ENCODE measurements at places on chromosomes 6 and 20.
A peak's percentile ranks its signal among the peaks of the same experiment; 100 is the strongest.

GRCh38 chr20:24629668-24630067 lies 160.2 kb downstream of the SYNDIG1 start:
- DNase-seq = no peak

GRCh38 chr6:106560996-106561685 lies 68.2 kb downstream of the RTN4IP1 start:
- DNase-seq = no peak

DNA sequence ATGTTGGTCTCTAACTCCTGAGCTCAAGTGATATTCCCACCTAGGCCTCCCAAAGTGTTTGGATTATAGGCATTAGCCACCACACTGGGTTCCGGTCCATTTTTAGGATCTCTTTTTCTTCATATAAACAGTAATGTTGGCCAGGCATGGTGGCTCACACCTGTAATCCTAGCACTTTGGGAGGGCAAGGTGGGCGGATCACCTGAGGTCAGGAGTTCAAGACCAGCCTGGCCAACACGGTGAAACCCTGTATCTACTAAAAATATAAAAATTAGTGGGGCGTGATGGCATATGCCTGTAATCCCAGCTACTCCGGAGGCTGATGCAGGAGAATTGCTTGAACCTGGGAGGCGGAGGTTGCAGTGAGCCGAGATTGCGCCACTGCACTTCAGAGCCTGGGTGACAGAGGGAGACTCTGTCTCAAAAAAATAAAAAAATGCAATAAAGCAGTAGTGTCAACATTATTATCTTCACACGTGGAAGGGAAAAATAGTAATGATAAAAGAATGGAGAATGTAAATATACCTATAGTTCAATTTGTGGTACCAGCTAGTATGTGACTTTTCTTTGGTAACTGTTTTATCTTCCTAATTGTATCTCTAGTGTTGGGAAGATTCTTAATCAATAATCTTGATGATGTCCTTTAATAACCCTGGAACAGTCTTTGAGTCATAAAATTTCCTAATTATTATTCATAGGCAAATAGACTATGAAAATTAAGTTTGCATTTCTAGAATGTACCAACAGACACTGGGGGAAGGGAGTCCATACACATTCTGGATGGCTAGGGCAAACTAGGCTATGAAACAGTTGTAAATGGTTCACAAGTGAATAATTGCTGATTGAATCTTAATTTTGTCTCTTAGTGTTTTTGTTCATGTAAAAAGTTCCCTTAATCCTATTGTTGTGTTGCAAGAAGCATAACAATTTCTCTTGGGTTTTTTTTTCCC lies 3.6 kb downstream of the PARD6B start:
- no peak for DNase-seq

- DNase-seq = no peak
These were observed 789 bp downstream of the PHACTR1 start for GRCh38 chr6:12717356-12717755.

DNA sequence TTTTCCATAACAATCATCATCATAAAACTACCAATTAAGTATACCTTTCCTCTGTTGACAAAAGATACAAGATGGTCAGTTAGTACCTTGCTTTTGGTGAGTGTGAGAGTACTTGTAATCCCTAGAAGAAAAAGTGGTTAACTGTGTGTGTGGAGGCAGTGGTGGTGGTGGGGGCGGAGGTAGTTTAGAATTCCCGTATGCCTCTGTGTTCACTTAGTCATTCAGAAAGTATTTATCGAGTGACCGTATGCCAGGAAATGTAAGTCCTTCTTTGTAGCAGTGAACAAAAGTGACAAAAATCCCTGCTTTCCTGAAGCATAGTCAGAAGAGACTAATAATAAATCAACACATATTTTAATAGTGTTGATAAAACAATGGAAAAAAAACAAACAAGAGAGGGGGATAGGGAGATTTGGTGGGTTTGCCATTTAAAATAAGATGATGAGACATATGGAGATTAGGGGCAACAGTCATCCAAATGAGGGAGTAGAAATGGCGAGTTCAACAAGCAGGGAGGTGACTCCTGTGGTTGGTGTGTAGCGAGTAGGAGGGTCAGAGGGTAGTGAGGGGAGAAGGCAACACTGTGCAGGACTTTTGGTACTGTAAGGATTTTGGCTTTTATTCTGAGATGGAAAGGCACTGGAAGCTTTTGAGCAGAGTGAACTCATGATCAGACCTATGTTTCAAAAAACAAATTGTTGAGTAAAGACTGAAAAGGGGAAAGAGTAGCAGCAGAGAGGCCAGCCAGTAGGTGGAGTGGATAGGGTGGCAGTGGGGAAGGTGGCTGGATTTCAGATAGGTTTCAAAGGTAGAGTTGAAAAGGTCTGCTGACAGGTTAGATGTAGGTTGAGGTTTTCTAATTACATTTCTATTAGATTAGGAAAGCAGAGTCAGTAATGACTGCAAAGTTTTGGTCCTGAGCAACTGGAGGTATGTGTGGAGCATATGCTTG lies 40.3 kb upstream of the SIM1 start:
- no peak for DNase-seq

DNA sequence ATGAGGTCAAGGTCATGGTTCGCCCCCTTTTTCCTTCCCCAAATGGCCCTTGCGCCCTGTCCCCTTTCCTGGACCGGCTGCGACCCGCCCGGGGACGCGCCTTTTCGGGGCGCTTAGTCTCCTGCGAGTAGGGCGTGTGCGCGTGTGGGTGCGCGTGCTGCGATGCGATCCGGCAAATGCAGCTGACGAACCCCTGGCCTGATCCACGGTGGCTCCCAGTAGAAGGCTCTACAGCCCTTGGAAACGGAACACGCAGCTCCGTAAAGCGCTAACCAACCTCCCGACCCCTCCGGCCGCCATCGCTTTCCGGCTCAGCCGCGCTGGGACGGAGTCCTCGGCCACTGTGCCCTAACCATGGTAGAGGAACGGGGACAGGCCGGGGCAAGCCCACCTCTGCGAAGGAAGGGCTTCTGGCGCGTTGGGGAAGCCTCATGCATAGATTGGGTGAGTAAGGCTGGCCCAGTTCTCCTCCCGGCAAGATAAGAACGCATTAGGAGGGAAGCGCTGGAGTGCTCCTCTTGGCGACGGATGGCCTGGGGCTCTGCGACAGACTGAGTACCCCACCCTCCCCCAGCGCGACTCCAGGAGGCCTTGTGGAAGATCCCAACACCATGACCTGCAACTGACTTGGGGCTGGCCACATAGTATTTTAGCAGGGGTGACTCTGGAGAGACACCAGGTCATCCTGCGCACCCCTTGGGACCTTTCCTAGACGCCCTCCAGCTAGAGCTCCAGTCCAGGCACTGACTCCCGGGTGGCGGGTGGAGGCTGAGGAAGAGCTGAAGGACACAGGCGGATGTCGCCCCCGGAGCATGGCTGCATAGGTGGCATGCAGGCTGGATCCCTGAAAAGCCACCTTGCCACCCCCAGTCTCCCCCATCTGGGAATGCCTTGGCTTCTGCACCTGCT lies 1.1 kb upstream of the SLC4A11 start:
- DNase-seq = peak; percentile 49

DNA sequence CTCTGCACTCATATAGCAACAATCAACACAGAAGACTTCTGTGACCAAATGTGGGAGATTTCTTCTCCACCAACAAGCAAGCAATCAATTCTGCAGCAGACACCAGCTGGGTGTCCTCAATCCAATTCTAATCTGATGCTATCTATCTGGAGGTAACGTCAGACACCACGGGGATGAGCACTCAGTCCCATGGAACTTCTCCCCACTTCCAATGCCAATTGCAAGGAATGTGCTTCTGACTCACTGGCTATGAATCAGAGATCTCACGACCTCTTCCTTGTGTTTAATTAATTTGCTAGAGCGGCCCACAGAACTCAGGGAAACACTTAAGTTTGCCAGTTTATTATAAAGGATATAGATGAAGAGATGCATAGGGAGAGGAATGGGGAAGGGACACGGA lies 103.5 kb upstream of the SIRPG start:
- no peak for DNase-seq

DNA sequence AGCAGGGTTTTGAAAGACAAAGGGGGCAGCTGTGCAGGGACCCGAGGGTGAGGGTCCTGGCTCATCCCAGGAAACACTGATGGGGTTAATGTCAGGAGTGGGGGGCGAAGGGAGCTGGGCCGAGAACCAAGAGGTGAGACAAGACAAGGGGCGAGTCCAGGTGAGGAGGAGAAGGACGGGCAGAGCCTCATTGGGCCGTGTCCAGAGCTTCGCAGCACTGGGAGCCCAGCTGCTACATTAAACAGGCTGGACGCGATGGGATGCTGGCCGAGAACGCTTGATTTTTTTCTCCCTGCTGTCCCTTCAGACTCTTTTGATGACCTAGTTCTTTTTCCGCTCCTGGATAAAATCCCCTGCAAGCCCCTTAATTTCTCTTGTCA lies 172.8 kb upstream of the SNX9 start:
- no peak for DNase-seq

DNA sequence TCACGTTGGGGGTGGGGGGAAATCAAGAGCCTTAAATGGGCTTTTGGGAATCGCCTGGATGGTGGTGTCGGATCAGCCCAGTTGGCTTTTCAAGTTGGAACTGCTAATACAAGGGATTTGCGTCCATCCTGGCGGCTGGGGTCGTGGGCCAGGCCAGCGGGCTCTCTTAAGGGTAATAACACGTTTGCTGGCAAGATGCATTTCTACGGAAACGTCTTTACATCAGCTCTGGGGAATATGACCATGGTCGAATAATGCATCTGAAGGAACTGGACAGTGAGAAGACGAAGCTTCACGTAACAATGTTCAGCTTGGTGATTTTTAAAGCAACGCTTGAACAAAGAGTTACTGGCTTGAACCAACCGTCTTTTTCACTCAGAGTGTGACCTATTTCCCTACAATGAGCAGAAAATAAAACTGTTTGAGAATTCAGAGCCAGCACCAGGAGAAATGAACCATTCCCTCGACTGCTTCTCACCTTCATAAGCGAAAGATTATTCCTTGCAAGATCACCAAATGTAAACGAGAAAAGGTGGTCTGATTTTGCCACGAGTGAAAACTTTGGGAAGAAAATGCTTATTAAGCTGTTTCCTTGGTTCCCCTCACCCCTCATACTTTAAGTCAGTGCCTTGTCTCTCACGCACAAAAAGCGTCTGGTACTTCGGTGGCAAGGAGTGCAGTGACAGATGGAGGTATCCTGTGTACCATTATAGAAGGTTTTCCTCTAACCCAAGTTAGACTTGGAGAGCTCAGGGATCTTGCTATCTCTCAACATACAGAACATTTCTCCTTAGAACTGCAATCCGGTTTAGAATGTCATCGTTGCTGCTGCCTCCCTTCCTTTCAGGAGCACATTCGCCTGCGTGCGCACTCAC lies 1.4 kb upstream of the MARCKS start:
- peak; percentile 32 for DNase-seq

DNA sequence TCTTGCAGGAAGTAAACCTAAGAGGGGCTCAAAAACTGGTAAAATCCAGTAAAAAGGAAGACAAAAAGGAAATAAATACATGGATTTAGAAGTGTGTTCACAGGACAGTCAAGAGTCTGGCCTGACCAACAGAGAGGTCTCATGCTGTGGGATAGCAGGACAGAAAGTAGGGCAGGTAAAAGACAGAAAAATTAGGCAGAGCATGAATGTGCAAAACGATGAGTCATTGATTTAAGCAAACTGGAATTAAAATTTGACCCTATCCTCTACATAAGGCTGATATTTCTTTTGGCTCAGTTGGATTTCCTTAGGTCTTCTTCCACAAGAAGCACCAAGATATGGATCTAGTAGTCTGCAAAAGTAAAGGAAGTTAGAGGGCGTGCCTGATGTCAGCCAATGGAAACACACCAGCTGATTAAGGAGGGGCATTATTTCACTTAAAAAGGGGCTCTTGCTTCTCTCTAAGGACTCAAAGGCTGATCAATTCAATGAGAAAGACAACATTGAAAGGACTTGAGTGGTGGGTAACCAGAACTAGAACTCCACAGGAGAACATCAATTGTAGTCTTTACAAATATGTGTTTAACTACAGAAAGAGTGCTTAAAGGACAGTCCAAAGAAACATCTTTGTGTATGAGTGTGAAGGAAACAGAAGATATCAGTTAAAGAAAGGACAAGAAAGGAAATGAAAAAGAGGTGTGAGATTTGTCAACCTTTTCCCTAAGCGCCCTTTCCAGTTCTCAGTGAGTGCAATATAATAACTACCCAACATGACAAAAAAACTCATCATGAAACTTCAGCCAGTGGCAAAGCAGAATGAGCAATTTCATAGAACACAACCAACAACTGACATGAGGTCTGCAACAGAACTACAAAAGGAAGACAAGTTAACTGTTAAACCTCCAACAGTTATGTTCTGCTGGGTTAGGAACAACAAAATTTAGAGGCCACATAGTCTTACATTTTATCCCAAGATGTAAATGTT lies 19.4 kb upstream of the MYB start:
- no peak for DNase-seq

GRCh38 chr6:150503586-150504339 lies 95.9 kb upstream of the PLEKHG1 start:
- no peak for DNase-seq

- DNase-seq = no peak
These were observed 32.2 kb upstream of the OCSTAMP start for GRCh38 chr20:46582648-46583047.

DNA sequence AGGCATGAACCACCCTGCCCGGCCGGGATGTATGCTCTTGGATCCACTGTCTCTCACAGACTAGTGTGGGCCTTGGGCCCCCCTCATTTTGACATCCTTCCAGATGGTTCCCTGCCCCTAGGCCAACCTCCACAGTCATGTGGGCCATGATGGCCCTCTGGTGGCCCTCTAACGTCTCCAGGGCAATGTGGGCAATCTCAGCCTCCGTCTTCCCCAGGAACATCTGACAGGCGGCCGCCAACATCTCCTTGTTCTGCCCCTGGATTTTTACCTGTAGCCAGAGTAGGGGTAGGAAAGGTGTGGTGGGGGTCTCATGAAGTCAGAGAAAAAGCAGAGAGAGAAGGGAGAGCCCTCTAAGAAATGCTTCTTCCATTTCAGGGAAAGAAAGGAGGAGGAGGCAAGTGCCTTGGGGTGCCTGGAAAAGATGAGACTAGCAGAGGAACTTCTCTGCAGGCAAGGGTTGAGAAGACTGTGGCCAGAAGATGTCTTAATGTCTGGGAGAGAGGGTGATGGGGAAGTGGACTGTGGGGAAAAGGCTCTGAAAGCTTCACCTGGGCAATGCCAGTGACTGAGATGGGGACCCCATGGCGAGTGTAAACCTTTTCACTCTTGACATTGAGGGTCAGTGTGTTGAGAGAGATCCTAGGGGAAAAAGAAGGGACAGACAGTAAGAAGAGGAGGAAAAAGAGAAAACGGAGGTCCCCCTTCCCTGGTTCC lies 1.3 kb downstream of the FLOT1 start:
- DNase-seq = peak; percentile 59

Measured in activated T-cell treated with anti-CD3 and anti-CD28 coated beads, Interleukin-2, amount 50 U/mL, for 24 hours (primary cell).